Right ventricle myocardium superior (tissue), 1 donor: ENCODE measurements at places on chromosomes 16 and 17.

DNA sequence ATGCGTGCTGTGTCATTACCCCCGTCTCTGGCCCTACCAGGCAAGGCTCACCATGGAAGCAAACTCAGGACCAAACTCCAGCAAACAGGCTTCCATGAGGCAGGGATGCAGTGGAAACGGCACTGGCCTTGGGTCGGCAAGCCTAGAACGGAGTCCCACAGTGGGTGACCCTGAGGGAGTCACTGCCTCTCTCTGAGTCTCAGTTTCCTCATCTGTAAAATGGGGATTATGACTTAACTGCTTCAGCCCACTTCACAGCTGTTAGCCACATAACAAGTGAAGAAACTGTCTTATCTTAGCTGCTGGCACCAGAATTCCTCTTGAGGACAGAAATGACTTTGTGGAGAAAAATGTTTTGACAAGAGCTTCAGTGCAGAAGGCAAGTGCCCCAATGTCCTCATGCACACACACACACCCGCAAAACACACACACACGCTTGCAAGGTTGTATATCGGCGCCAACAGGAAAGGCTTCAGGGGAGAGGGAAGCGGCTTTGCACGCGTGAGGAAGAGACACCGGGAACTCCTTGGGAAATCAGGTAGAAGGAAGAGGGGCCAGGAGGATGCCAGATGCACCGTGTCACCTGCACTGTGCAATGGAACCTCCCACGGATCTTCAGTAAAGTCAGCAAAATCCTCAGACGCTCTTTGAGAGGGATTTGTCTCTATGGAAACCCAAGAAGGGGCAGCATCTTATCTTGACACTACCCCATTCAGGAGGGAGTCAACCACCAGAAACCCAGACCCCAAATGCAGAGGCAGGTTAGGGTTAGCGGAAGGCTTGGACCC lies 53.7 kb downstream of the GSG1L start:
- no peak for DNase-seq

GRCh38 chr17:17351901-17352781 lies 49.0 kb downstream of the NT5M start:
- DNase-seq = peak; percentile 64

- DNase-seq = no peak
These were observed 3.6 kb upstream of the LHX1 start for GRCh38 chr17:36933512-36934143.

DNA sequence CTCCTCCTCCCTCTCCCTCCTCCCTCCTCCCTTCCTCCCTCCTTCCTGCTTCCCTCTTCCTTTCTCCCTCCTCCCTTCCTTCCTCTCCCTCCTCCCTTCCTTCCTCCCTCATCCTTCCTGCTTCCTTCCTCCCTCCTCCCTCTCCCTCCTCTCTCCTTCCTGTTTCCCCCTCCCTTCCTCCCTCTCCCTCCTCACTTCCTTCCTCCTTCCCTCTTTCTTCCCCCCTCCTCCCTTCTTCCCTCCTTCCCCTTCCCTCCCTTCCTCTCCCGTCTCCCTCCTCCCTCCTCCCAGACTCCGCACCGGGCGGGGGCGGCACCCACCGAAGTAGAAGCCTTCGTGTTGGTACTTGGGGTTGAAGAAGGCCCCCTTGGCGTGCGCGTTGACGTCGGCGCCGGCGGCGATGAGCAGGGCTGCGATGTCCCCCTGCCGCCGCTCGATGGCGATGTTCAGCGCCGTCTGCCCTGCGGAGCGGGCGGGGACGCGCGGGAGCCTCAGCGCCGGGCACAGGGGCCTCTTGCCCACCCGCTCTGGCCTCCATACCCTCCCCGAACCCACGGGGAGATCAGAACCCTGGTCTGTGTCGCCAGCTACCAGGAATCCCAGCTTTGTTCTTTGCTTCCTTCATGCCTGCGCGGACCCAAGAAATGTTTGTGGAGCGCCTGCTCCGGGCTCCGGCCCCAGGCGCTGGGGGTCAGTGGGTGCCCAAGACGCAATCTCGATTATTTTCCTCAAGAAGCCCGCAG lies 22.2 kb downstream of the TRPV3 start:
- DNase-seq = peak; percentile 81

- DNase-seq = no peak
These were observed 693 bp downstream of the NDRG4 start for GRCh38 chr16:58500430-58501241.
